ENCODE measurements at places on chromosomes 6 and 20.

GRCh38 chr6:43246301-43247113 lies 3.2 kb downstream of the TTBK1 start:
- peak; percentile 53 for DNase-seq

DNA sequence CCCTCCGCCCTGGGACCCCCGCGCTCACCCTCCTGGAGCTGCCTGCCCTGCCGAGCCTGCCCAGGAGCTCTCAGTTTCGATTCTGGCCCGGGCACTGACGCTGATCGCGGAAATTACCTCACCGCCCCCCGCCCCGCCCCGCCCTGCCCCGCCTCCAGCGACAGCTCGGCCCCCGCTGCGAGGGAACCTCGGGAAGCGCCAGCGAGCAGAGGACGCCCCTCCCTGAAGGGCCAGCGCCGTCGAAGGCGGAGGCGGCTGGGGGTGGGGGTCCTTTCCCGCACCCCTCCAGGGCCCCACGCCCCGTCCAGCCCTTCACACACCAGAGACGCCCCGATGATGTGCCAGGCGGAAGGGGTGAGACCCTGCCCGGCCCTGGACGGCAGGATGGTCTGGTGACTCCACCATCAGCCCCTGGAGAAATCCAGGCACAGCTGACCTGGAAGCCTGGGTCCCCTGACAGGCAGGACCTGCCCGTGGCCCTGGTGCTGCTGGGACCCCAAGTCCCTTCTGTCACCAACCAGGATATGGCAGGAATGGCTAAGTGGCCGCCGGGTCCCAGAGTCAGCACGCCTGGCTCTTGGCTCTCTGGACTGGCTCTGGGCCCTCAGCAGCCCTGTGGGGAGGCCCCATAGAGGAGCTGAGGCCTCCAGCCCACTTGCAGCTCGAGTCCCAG lies at the start of gene HELZ2:
Gene HELZ2, minus strand, starts transcription at position 84 of the 673 bp plus-strand sequence. CDS start 1,854 bp downstream, outside the sequence.
- DNase-seq = peak; percentile 64

GRCh38 chr6:170019818-170020583 lies 268.6 kb downstream of the ERMARD start:
- no peak for DNase-seq

DNA sequence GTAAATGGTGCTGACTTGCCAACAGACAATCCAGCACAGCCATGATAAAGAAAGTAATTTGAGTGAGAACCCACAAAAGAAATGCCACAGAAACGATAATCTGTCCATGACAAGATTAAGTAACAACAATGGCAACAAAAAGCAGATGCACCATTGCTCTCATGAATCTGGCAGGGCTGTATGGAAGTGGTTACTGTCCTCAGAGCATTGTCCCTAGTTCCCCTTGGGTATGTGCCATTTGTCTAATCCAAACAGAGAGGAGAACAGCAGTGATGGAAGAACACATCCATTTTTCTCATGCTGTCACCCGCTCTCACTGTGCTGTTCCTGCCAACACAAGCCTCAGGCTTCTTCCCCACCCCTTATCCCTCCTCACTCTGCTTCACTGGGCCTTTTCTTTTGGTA lies 65.8 kb downstream of the REV3L start:
- DNase-seq = no peak
